ENCODE measurements at places on chromosomes 13 and 19. TPM values are rescaled to one million over a fixed set of nuclear protein-coding genes. Genes with fewer than 3 reads are reported as not detected.

- DNase-seq = no peak
Measured at GRCh38 chr13:111370570-111371535, 50.4 kb downstream of the TEX29 start.

- no peak for DNase-seq
Measured at GRCh38 chr13:79194727-79195126, 211.3 kb downstream of the RBM26 start.

DNA sequence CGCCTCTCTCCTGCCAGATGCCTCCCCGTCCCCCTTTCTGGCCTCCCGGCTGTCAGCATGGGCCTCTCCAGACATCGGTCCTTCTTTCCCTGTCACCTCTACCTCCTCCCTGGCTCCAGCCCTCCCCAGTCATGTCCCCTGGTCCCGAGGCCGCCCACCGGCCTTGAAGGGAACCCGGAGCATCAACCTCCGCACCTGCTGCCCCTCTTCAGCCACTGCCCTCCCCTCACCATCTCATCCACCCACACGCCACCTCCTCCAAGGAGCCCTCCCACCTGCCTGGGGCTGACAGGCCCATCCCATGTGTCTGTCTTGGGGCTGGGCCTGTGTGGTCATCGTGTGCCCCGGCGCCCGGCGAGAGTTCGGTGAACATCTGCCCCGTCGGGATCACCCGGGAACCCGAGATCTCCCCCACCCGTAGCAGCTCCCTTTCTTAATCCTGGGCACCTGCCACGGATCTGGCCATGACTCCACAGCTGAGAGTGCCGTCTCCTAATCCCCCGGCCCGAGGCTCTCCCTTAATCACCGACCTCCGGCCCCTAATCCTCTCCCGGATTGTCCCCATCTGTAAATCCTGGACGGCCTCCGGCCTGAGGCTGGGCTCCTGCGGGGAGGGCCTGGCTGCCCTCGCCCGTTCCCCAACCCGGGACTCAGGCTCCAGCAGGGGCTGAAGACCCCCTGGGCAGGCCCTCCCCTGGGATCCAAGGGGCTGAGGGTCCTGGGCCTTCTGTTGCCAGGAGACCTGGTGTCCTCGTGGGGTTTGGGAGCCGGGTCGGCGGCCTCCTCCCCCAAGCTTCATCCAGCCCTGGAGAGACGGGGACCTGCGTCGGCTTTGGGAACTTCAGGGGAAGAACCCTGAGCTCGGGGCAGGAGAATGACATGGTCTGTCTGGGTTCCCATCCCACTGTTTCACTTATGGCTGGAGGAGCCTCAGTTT, 5.9 kb downstream of the HCN2 start:
- no peak for DNase-seq

GRCh38 chr13:79522583-79522982, 41.6 kb downstream of the NDFIP2 start:
- DNase-seq = no peak

DNA sequence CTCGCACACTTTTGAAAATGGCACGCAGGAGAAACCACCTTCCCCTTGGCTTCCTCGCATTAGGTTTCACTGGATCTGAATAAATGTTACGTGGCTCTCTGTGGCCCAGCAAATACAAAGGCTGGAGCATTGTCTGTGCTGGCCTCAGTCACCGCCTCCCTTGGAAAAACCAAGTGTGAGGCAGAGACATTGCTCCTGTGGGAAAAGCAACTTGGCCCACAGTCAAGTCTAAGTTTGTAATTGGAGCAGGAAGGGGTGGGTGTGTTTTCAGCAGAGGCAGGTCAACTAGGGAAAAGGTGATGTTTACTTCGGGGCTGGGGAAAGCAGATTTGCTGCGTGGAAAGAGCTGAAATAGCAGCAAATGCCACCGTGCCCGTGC, 101.6 kb downstream of the IRS2 start:
- DNase-seq = peak; percentile 87

DNA sequence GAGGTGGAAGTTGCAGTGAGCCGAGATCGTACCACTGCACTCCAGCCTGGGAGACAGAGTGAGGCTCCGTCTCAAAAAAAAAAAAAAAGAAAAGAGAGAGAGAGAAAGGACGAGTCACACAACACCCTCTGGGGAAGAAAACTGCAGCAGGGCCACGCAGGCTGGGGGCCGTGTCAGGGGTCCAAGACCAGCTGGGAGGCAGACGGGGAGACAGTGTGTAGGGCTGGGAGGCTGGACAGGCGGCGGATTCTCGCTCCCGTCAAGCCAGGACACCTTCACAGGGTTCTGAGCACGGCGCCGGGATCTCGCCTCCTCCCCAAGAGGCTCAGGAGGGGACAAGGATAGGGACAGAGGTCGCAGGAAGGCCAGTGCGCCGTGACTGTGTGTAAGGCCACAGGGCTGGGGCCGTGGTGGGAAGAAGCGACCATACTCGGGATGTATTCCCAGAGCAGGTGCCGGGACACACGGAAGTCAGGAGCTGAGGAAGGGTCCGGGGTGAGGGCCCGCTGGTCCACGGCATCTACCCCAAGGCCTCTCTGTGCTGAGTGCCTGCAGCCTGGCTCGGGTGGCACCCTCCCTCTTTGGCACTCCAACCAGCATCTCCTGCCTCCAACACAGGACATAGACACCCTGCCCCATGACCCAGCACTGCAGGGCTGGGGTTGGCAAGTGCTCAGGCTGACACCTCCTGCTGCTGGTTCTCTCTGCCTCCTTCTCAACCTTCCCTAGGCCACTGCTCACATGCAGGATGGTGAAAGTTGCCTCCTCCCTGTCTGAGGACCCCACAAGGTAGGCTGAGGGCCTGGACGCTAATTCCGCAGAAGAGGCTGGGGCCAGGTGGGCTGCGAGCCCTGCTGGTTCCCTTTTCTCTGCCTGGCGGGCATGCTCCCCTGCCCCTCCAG, 21.2 kb downstream of the ZNF787 start:
- DNase-seq = no peak

- no peak for DNase-seq
Measured at GRCh38 chr13:45925151-45925550, 73.6 kb upstream of the SIAH3 start.

The KCNC3 gene
- total RNA-seq = 0.61 TPM

GRCh38 chr13:80334597-80335260, 6.2 kb downstream of the SPRY2 start:
- no peak for DNase-seq

- peak; percentile 47 for DNase-seq
Measured at GRCh38 chr13:35157143-35157755, 215.2 kb downstream of the NBEA start.

- DNase-seq = no peak
Measured at GRCh38 chr13:54185101-54185500, 1156.5 kb downstream of the OLFM4 start.

The GPR18 gene
- not detected for total RNA-seq

GRCh38 chr13:32503727-32504126, 34.9 kb downstream of the N4BP2L2 start:
- DNase-seq = no peak

GRCh38 chr13:110216398-110217041, 90.4 kb downstream of the COL4A1 start:
- no peak for DNase-seq

- no peak for DNase-seq
Measured at GRCh38 chr13:94656766-94657165, 55.1 kb downstream of the GPR180 start.

The PPM1N gene
- 1.7 TPM for total RNA-seq

GRCh38 chr19:1220976-1221903, 15.7 kb downstream of the STK11 start:
- no peak for DNase-seq

GRCh38 chr13:99251921-99252320, 6.3 kb downstream of the GPR18 start:
- DNase-seq = no peak

DNA sequence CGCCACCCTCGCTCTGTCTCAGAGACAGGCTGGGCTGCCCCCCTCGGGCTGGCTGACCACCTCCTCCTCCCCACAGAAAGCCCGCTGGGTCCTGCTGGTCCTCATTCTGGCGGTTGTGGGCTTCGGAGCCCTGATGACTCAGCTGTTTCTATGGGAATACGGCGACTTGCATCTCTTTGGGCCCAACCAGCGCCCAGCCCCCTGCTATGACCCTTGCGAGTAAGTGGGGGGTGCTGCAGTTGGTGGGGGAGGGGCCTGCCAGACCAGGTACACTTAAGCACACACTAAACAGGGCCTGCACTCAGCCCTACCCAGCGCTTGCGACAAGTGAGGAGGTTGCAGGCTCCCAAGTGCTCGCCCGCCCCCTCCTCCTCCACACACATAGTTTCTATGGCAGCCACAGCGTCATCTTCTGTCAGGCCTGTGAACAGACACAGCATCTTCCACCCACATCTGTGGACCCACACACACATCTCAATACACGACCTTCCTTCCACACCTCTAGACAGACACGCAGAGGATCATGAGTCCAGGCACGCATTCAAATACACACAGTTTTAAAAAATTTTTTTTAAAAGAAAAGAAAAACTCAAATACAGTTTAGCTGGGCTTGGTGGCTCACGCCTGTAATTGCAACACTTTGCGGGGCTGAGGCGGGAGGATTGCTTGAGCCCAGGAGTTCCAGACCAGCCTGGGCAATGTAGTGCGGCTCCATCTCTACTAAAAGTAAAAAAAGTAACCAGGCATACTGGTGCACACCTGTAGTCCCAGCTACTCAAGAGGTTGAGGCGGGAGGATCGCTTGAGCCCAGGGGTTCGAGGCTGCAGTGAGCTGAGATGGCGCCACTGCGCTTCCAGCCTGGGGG, 18.4 kb downstream of the PLD3 start:
- DNase-seq = no peak

DNA sequence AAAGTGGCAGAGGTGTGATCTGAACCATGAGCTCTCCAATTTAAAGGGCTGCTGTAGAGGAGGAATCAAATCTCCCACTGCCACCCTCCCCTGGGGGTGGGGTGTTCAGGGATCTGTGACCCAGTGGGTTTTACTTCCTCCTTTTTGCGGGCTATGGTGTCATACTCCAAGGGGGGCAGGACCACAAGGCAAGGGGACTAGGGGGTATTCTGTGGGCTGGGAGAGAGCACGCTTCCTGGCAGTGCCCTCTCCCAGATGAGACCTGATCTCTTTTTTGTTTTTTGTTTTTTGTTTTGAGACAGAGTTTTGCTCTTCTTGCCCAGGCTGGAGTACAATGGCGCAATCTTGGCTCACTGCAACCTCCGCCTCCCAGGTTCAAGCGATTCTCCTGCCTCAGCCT, 10.3 kb downstream of the PLD3 start:
- DNase-seq = no peak

The CBARP gene
- 0.22 TPM for total RNA-seq

DNA sequence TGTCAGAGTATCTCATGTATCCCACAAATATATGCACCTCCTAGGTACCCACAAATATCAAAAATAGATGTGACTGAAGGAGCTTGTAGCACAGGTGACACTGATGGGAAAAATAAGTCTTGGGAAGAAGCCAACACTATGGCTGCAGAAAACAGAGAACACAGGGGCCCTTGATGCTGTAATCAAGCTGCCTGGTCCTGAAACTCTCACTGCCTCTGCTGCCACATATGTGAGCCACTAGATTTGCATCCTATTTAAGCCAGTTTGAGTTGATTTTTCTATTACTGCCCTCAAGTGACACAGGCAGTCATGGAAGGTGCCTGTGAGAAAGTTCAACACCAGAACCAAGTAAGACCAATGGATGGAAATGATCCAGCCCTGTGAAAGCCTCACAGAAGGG, 720.8 kb downstream of the UQCRFS1 start:
- DNase-seq = no peak

DNA sequence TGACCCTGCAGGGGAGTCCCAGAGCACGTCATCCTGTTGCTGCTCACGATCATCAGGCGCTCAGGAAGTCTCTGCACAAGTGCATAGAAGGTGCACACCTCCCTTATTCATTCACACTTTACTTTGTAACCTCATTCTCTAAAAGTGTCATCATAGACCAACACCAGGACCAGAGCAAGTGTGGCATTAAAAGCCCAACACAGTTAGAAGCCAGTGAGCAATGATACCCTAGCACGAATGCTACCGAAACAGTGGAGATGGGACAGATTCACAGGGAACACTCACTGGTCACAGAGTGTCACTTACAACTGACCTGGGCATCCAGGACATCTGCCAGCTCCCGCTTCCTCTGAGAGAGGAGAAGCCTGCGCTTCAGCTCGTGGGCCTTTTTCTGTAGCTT, 17.0 kb downstream of the HAUS8 start:
- DNase-seq = no peak

DNA sequence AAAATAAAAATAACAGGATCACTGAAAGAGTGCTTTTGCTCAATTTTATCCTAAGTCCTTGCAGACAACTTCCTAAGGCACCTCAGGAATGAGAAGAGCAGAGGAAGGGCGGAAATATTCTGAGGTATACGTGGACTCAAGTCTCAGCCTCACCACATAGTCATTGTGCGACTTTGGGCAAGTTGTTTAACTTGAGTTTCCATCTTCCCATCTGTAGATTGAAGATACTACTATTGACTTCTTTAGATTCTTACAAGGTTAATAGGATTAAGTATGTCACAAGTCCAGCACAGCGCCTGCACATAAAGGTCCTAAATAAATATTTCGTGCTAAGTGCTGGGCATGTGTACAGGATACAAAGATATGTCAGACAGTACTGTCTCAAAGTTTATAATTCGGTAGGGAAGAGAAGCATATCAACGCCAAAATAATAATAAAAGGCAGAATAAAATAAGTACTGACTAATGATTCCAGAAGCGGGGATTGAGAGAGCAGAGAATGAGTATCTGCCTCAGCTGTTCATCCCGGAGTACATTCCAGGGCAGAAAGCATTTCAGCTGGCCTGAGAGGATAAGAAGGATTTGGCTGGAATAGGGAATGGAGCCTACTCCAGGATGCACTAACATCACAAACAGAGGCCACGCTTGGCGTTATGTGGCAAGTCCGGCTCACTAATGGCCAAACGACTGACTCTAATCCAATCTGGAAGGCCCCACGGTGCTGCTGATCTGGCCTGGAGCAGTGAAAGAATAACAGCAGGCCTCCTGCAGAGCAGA, 139.7 kb downstream of the FLT1 start:
- no peak for DNase-seq

- DNase-seq = no peak
Measured at GRCh38 chr13:62207388-62207787, 791.7 kb upstream of the PCDH20 start.

The SSC5D gene
- total RNA-seq = 2.2 TPM

DNA sequence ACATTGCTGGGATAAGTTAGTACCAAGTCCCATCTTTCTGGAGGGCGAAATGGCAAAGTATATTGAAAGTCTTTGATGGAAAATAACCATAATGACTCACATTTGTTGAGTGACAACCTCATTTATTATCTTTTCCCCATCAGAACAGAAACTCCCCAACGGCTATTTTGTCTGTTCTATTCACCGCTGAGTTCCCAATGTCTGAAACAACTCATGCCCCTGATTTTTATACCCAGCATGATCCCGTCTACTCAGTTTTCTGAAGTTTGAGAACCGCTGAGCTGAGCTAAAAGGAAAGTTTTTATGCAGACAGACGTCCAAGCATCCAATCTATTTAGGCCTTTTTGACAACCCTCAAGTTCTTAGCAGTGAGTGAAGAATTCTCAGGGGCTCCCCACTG, 7.8 kb upstream of the TINCR start:
- DNase-seq = no peak

- no peak for DNase-seq
Measured at GRCh38 chr13:77213644-77214043, 113.2 kb downstream of the MYCBP2 start.
